Omental fat pad (tissue), 4 donors: ENCODE measurements at places on chromosomes 1 and 21.

DNA sequence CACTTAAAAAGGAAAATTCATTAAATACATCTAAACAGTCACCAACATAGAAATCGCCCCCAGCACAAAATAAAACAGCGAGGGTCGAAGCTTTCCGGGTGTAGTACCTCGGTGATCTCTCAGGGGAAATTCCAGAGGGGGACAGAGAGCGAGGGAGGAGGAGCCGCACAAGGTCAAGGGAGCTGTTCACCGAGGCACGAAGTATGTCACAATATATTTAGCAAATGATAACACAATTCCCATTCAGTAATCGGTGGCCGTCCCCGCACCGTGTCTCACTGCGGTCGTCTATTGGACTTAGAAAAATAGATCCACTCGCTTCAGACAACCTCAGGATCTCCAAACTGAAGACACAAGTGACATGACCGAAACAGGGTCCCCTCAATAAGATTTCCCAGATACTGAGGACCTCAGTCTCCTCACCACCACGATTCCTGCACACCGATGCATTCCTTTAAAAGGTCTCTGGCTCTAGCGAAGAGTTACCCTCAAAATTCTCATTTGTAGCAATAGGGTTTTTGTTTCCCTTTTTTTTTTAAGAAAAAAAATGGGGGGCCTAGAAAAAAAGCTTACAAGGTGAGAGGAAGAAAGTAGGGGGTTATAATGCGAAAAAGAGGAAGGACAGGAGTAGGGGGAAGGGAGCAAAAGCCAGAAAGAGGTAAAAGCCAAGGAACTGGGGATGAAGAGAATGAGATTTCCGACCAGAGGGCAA, 1.1 kb downstream of the LPGAT1 start:
- DNase-seq, result no peak

DNA sequence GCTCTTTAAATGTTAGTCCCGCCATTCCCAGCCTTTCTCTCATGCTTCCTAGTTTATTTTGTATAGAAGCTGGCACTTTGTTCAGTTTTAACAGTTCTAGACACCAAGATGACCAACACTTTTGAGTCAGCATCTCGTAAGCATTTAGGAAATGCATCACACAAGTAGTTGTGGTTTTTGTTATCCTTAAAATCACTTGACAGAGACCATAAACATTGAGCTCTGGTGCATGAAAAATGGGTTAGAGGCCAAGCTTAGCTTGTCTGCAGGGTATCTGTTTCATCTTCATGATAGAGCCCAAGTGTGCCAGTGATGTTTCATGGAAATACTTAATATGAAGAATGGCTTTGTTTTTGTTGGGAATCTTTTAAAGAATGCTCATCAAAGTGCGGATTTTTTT, 159.7 kb downstream of the DISP1 start:
- DNase-seq, result no peak

DNA sequence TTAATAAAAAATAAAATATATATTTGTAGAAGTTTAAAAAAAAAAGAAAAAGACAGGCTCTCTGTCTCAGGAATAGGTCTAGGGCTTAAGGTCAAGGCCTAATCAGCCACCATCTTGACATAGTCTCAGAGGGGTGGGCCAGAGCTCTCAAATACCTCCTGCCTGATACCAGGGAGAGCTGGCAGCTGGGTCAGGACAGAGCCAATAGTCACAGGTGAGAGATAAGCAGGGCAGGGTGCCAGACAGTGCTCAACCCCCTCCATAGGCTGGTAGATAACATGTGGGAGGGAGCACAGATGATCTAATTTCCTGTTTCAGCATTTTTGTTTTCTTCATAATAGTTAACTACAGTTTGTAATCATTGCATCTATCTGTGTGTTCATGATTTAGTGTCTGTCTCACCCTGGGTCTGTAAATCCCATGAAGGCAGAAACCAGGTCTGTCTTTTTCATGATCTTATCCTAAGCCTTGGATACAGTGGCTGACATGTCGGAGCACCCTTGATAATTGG, 152.0 kb upstream of the GRIK3 start:
- DNase-seq, result no peak

DNA sequence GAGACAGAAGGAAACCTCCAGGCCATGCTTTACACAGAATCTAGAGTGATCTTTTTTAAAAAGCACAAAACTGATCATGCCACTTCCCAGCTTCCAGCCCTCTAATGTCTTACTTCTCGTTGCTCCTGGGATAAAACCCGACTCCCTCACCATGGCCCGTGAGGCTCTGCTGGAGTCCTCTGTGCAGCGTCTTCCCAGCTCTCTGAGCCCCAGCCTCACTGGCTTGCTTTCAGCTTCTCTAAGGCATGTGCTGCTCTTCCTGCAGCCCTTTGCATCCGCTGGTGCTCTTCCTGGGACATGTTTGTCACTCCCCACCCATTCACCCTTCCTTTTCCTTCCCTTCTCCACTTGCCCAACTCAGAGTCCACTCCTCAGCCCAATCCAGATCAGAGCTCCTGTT, 184.1 kb downstream of the AK5 start:
- no peak for DNase-seq

GRCh38 chr1:19651141-19651737, 7.1 kb downstream of the NBL1 start:
- DNase-seq, result no peak
